Astrocyte (in vitro differentiated cells and primary cell): ENCODE measurements at places on chromosomes 1 and 21. TPM values are rescaled to one million over a fixed set of nuclear protein-coding genes. Genes with fewer than 3 reads are reported as not detected.

DNA sequence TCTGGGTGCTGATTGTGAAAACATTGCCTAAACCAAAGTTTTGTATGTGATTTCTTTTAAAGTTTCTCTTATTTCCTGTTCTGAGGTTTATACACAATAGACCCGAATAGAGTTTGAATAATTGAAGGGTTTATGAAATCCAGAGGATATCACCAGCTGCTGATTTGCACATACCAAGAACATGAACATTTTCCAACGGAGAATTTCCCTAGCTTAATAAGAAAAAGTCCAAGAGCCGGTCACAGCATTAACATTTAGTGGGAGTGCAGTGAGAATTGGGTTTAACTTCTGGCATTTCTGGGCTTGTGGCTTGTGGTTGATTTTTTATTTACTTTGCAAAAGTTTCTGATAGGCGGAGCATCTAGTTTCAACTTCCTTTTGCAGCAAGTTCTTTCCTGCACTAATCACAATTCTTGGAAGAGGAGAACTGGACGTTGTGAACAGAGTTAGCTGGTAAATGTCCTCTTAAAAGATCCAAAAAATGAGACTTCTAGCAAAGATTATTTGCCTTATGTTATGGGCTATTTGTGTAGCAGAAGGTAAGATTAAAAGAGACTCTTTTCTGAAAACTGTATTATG, at the start of gene CFH:
TSS of gene CFH (plus strand) at position 407 of the 579 bp plus-strand sequence. CDS start at position 482, 75 bp downstream.
- peak; percentile 95 for DNase-seq

- no peak for DNase-seq
Observed at GRCh38 chr1:58047265-58047858, 499.2 kb downstream of the OMA1 start.

LENEP gene
- 0.99 TPM in 1 of 2 replicates, not detected in the other for total RNA-seq

DNA sequence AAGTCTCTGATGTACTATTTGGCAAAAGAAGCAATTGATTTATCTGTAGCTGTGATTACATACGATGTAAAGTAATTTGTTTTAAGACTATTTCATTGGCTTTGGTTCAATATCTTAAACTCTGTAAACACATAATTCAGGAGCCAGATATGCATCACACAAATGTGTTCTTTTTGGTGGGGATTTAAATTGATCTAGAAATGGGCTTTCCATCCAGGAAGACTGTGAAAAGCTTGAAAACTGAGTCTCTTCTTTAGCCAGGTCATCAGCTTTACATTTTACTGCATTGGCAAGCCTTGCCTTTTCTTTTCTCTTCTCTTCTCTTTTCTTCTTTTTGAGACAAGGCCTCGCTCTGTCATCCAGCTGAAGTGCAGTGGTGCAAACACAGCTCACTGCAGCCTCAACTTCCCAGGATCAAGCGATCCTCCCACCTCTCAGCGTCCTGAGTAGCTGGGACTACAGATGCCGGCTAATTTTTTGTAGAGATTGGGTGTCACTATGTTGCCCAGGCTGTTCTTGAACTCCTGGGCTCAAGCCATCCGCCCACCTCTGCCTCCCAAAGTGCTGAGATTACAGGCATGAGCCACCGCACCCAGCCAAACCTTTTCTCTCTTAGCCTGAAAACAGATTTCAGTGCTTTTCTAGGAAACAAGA, 1.4 kb downstream of the RCAN3 start:
- DNase-seq, result no peak

DNALI1 gene
- total RNA-seq, result 7.2 and 9.6 TPM in 2 replicates

DNA sequence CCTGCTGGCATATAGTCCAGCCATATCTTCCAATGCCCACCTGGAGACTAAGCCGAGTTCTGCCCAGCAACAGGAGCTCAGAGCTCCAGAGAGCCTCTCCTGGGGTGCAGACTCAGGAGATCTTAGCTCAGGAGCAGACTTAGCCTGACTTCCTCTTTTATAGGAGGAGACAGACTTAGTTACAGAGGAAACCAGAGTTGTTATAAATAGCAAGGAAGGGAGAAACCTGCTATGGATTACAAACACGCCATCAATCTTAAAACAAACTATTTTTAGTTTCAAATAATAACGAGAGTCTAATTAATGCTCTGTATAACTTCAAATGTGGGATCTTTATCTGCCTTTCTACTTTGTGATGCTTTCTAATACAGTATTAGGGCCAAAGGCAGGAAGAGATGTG, 3.3 kb upstream of the KIF21B start:
- no peak for DNase-seq

SYNC gene
- total RNA-seq, result 20.6 and 23.7 TPM in 2 replicates

DNA sequence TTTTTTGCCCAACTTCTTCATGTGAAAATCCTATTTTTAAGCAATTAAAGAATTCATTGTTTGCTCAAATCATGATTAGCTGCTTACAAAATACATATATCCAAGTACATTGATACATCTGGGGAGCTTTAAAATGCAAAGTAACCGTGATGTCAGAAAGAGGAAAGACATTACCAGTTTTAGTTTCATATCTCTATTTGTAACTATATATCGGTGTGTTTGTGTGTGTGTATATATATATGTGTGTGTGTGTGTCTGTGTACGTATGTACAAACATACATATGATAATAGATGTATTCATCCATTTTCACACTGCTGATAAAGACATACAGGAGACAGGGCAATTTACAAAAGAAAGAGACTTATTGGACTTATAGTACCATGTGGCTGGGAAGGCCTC, 310.1 kb downstream of the DPYD start:
- no peak for DNase-seq

DNA sequence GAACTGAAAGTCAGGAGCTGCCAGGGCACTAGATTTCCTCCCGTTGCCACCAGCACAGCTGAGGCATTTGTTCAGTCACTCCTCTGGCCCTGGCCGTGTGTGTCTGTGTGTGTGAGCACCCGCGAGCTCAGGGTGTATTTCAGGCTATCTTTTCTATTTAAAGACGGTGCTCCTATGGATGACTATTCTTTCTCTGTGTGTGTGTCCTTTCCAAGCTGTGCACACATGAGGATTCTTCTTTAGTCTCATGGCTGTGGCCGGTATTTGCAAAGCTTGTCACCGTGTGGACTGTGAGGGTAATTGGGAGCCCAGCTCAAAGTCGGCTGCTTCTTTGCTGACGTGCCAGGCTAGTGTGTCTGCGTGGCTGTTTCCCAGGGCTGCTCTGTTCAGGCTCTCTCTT, 3.0 kb upstream of the KCND3 start:
- DNase-seq, result no peak

- DNase-seq, result no peak
Observed at GRCh38 chr1:11951901-11952300, 17.4 kb downstream of the PLOD1 start.

DNA sequence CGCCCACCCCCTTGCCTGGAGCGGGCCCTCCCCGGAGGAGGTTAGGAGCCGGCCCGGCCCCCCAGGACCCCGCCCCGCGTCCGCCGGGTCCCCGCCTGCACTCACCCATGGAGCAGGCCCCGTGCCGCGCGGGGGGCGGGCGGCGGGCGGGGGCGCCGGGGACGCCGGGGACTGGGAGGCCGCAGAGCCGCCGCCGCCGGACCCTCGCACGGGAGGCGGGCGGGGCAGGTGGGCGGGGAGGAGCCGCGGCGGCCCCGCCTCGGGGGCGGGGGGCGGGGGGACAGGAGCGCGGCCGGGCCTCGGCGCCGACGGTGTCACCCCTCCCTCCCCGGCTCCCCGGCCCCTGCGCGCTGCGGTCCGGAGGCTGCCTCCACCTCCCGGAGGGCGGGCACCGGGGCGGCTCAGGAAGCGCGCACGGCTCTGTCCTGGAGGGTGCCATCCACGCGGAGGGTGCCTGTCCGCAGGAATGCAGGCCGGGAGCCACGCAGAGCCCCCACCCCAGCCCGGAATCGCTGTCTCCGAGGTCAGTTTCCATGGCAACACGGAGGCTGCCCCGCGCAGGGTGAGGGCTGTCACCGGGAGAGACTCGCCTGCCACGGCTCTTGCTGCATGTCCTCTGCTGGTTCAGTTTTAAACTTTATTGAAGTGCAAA, 5.9 kb upstream of the PLEKHG5 start:
- no peak for DNase-seq

NLRP3 gene
- total RNA-seq, result 0.09 and 0.12 TPM in 2 replicates

DNA sequence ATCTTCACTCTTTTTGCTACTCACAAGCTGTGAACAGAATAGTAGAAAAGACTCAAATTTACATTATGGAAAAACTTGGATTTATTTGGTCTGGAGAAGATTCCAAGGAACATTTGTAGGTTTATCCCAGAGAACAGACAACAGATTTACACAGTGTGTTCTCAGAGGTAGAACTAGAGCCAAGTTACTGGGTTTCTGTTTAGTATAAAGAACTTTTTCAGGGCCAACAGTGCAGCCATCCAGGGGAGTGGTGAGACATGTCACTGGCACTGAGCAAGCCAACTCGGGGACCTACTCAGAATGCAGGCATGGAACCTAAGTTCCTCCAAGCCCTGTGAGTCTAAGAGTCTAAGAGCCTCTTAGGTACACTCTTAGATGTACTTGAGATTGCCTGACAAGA, 142.6 kb downstream of the OMA1 start:
- no peak for DNase-seq

DNA sequence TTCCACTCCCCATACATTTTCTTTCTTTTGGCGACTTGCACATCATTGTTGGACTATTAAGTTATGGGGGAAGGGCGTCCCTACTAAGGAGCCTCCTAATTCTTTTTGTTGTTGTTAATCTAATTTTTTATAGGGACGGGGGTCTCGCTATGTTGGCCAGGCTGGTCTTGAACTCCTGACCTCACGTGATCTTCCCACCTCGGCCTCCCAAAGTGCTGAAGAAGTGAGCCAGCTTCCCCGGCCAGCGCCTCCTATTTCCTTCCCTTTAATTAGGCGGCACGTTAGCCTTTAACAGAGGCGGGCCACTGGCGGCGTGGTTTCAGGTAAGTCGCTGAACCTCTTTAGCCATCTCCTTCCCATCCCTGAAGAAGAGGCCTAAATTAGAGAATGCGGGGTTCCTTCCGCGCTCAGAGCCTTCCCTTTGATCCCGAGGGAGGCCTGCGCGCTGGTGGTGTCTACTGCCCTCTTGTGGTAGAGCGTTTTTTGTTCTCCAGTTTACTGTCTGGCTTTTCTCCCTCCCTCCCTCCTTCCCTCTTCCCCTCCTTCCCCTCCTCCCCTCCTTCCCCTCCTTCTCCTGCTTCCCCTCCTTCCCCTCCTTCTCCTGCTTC, 38.1 kb downstream of the TNFRSF9 start:
- DNase-seq, result peak; percentile 50

DNA sequence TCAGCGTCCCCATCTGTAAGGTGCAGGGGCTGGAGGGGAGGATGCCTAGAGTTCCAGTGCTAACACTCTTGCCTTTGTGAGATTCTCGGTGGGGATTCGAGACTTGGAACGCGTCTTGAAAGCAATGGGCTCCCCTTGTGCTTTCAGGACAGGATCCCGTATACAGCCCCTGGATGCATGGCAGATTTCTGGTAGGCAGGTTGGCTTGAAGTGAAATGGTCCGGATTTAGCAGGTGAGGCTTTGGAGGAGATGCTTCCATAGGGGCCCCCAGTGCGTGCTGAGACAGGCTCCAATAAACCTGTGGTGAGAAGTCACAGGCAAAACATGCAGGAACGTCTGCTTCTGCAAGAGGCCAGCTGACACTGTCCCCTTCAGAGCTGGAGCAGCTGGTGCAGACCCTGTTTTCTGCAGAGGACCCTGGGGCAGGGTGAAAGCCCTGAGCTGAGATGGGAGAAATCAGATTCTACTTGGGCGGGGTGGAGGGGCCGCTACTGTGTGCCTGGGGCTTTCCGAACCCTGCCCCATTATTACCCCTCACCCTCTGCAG, 270.4 kb downstream of the PTPRU start:
- no peak for DNase-seq

- DNase-seq, result no peak
Observed at GRCh38 chr21:34886240-34887104, 162.6 kb downstream of the RUNX1 start.

FCRL4 gene
- 0.48 TPM in 1 of 2 replicates, not detected in the other for total RNA-seq

DNA sequence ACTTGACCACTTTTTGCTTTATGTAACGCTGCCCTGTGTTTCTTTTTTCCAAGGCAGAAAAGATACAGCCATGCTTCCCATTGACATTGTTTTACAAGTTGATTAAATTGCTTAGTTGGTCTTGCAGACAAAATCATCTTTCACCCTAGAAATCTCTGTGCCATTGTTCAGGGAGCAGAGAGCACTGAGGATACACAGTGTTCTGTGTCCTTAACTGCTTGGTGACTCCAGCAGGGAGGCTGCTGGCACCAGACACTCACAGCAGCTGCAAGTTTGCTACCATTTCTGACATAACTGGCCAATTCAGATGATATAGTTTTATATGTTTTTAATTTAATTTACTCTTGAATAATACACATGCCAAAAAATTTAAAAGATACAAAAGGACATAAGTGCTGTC, 118.7 kb downstream of the RGS2 start:
- no peak for DNase-seq

DNA sequence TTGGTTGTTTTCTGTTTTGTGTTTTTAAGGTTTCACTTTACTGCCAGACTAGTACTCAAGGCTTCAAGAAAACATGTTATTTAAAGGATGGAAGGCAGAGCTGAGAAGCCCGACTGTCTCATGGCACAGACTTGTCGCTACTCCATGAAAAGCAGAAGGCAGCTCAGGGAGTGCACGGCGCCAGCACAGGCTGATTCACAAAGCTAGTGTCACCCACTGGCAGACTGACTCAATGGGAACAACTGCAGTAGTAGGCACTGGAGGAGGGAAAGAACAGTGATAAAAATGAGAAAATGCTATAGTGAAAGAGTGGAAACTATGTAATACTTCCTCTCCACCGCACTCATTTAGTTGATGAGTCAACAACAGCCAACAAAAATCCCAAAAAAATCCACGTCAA, 14.7 kb downstream of the HSF2BP start:
- DNase-seq, result peak; percentile 80

- no peak for DNase-seq
Observed at GRCh38 chr1:11752359-11753088, 9.5 kb upstream of the C1orf167 start.

SON gene
- 263 and 290 TPM in 2 replicates for total RNA-seq
